ENCODE measurements at places on chromosomes 3 and 15.
A peak's percentile ranks its signal among the peaks of the same experiment; 100 is the strongest.

DNA sequence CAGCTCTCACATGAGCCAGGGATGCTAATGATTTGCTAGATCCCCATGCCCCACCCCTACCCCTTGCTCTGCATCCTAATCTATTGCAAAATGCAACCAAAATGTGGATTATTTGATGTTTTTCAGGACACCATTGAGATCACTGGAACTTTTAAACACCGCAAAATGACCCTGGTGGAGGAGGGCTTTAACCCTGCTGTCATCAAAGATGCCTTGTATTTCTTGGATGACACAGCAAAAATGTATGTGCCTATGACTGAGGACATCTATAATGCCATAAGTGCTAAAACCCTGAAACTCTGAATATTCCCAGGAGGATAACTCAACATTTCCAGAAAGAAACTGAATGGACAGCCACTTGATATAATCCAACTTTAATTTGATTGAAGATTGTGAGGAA, 29.7 kb downstream of the HDC start:
- no peak for DNase-seq

- DNase-seq: peak; percentile 83
Measured at GRCh38 chr3:158434412-158435038, 136.5 kb upstream of the MLF1 start.

- DNase-seq: no peak
Measured at GRCh38 chr3:130260918-130261317, 84.6 kb upstream of the COL6A5 start.

DNA sequence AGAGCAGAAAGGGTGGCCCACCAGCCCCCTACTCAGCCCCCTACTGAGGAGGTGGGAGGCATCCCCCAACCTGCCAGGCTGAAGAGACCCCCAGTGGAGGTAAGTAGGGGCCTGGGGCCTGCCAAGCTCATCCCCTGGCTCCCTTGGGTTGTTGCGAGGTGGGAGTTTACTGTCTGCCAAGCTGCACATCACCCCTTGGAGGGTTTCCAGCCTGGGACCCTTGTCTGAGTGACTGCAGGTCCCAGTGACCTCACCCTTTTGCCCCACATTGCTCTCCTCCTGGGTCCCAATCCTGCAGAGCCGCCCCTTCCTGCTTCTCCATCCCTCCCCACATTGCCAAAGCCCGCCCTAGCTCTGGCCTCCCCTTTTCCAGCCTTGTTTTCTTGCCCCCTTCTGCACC, 1.0 kb upstream of the ALS2CL start:
- no peak for DNase-seq

GRCh38 chr15:60476713-60477112, 2.2 kb downstream of the ICE2 start:
- peak; percentile 8 for DNase-seq

GRCh38 chr3:58062472-58062871, 54.2 kb downstream of the FLNB start:
- DNase-seq: no peak

- DNase-seq: peak; percentile 81
Measured at GRCh38 chr3:52225452-52226228, at the start of gene TLR9. Gene TLR9 (minus strand): TSS chr3:52225645. CDS start chr3:52225529, 116 bp downstream.

GRCh38 chr3:105085506-105085905, 281.2 kb upstream of the ALCAM start:
- no peak for DNase-seq

DNA sequence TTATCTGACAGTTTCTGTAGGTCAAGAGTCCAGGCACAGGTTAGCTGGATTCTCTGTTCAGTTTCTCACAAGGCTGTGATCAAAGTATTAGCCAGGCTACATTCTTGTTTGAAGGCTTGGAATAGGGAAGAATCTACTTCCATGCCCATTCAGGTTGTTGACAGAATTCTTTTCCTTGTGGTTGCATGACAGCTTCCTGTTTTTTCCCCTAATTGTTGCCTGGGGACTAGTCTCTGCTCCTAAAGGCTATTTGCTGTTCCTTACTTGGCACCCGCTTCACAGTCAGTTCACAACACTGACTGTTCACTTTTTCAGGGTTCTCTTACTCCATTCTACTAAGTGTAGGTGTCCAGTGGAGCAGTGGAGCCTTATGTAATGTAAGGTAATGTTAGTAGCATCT, 115.4 kb upstream of the GBE1 start:
- no peak for DNase-seq

- no peak for DNase-seq
Measured at GRCh38 chr3:184795522-184796190, 16.3 kb upstream of the VPS8 start.

GRCh38 chr3:143484846-143485512, 363.3 kb downstream of the SLC9A9 start:
- no peak for DNase-seq

- DNase-seq: no peak
Measured at GRCh38 chr3:194565597-194566190, 67.5 kb downstream of the TMEM44 start.

DNA sequence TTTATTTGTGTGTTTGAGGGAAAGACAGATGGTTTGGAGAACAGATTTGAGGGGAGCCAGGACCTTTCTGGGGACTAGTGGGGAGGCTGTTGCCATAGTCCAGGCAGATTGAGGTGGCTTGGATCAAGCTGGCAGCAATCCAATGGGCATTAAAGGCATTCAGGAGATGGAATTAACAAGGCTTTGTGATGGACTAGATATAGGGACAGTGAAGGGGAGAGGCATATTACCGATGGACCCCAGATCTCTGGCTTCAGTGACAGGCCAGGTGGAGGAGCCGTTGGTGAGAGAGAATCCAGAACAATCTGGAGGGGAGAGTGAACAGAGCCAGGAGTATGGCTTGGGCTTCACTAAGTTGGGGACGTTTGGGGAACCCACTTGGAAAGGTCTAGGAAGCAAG, 124.8 kb downstream of the EEFSEC start:
- no peak for DNase-seq

DNA sequence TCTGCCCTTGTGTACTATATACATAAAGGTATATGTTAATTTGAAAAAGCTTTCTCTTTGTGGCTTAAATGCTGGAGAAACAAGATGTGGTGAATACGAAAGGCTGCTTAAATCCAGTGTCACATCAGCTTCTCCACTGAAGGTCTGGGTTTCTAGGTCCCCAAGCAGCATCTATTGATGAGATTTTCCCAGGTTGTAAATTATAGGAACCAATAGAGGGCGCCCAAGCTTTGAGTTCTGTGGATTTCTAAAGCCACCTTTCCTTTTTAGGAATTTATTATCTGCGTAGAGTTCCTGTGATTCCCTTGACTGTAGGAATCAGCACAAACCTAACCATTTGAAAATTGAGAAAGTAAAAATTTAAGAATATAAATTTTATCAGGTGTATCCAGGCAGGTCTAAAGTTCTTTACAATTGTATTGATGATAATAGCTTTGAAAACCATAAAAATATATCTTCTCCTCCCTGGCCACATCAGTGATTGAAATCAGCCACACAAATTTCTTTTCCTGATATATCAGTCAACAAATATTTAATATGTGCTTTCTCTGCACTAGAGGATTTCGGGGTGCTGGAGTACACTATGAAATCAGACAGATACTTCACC, 88.3 kb upstream of the ADAMTSL3 start:
- DNase-seq: peak; percentile 49

DNA sequence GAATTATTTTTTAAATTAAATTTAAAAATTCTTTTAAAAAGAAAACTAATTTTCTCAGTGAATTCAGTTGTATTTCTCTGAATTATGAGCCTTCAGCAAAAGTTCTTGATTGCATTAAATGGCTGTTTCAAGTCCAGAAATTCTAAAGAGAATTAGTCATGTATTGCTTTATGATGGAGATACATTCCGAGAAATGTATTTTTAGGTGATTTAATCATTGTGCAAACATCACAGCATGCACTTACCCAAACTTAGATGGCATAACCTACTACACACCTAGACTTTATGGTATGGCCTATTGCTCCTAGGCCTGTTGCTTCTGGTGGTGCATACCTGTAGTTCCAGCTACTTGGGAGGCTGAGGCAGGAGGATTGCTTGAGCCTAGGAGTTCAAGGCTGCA, 44.3 kb upstream of the GCNT3 start:
- no peak for DNase-seq

- no peak for DNase-seq
Measured at GRCh38 chr3:492586-493316, 296.2 kb downstream of the CHL1 start.

- DNase-seq: no peak
Measured at GRCh38 chr3:24451461-24452099, 43.1 kb downstream of the THRB start.

GRCh38 chr15:27241943-27242342, 271.0 kb downstream of the GABRG3 start:
- DNase-seq: no peak

DNA sequence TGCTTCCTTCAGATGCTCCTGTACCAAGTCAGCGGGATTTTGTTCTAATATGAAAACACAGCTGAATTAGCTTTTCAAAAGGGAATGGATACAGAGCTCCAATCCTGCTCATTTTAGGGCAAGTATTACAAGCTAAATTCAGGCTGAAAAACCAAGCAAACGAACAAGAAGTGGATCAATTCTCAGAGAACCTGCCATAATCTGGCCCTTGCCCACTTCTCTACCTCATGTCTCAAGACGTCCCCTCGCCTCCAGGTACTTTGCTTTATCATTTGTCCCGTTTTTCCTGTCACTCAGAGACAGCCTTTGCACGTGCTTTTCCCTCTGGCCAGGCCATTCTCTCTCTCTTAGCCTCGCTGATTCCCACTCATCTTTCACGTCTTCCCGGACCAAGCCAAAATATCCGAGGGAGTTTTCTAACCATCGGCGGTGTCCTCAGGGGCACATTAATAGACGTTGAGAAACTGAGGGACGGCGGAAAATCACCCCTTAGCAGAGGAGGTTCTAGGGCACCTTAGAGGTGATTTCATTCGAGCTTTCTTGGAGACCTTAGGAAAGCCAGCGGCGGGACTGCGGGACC, 654 bp downstream of the SUSD5 start:
- DNase-seq: peak; percentile 6

GRCh38 chr3:156150434-156151066, 30.2 kb downstream of the KCNAB1 start:
- DNase-seq: peak; percentile 78

DNA sequence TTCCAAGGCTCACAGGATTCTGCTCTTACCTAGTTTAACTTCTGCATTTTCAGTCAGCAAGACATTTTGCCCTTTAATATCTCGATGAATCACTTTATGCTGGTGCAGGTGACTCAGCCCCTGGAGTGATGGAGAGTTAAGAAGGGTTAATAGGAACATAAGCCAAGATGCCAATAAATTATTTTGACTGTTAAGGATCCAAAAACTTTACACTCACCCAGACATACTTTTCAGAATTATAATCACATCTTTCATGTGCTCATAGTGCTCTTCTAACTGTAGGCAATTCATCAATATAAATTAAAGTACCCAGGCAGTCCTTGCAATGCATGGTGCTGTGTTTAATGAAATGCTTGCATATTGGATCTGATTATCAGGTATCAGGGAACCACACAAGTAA, 164.1 kb upstream of the SLC2A2 start:
- peak; percentile 14 for DNase-seq

DNA sequence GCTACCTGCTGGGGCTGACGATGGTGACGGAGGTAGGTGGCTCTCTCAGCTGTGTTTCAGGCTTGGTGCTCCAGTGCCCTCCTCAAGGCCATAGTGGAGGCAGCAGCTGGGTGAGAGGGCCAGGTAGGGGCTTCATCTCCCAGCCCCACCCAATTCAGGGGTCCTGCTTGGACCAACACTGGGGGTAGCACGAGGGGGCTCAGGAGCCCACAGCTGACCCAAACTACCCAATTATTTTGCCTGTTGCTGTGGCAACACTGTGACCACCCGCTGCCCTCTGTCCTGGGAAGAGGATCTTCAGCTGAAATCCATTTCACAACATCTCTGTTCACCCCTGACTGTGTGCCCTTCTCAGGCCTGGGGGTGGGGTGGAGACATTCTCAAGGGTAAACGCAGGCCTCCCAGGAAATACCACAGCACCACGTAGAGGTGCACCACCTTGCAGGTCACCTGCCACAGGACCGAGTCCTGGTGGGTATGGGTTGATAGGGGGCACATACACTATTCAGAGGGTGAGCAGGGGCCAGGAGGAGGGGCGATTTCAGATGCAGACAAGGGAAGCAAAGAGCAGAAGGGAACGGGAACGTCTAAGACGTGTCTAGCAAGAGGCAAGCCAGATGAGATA, 62.7 kb downstream of the GRIP2 start:
- DNase-seq: no peak

DNA sequence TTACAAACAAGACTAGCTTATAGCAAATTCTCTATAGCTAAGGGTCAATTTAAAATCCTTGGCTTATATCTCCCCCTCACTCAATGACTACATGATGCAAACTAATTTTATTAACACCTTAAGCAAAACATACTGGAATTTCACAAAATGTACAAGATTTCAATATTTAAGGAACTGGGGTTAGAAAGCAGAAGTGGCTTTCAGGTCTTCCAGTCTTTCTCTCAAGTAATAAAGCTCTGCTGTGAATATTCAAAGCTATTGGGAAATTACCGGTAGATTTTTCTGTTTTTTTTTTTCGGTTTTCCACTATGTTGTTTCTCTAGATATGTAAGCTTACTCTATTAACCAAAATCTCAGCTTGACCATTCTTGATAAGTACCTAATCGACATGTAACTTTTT, 3.9 kb downstream of the EPM2AIP1 start:
- peak; percentile 58 for DNase-seq

Measured in hematopoietic multipotent progenitor cell treated with erythropoietin and hydrocortisone succinate and interleukin-3 and kit ligand, for 4 days (in vitro differentiated cells).